Activated CD4-positive, alpha-beta T cell treated with anti-CD3 and anti-CD28 coated beads for 36 hours (primary cell): ENCODE measurements at places on chromosomes 2 and 18.

GRCh38 chr2:106825161-106825560 is 60.8 kb downstream of the ST6GAL2 start:
- no peak for DNase-seq

GRCh38 chr2:26537069-26537825 is 59.3 kb upstream of the OTOF start:
- DNase-seq = no peak

DNA sequence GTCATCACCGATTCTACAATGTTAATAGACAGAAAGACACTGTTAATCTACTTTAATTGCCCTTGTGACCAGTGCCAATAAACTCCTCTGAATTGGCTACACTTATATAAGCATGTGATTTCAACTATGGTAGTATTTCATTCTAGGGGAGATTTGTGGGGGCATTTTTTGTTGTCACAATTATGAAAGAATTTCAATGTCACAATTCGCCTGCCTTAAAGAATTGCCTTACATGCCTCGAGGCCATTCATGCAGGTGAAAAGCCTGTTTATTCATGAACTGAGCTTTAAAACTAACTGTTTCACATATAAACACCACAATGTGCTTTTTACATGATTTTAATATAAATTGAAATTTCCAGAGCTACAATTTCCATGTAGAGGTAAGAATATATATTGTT is 162.8 kb downstream of the GCA start:
- no peak for DNase-seq

DNA sequence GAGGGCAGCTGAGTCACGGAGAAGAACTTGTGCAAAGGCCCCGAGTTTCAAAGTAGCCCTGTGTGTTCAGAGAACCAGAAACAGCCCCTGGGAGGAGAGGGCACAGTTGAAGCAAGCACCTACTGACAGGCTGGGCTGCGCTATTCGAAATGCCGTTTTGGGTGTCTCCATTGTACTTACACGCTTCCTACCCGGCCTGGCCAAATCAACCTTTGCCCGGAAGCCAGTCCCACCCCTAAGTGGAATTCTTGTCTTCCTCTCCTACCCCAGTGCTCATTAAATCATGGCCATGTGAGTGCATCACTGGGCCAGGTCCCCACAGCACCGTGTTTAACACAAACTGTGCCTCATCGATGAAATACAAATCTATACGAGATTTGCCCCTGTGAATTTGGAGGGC is 6.0 kb downstream of the DIPK1C start:
- no peak for DNase-seq

DNA sequence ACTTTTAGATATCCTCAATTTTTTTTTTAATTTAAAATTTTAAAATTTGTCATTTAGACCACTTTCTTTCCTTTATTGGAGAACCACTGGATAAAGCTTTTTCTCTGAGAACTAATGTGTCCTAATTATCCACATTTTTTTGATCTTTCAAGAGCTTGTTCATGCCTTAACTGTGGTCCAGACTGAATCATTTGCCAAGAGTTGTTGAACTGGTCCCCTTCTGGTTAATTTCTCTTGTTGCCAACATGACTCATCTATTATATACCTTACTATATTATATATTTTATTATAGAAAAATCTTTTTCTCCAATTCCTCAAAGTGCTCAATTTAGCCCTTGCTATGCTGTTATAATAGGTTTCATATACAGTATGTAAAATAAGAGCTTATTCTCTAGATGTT is 53.1 kb upstream of the TMEM87B start:
- DNase-seq = no peak

DNA sequence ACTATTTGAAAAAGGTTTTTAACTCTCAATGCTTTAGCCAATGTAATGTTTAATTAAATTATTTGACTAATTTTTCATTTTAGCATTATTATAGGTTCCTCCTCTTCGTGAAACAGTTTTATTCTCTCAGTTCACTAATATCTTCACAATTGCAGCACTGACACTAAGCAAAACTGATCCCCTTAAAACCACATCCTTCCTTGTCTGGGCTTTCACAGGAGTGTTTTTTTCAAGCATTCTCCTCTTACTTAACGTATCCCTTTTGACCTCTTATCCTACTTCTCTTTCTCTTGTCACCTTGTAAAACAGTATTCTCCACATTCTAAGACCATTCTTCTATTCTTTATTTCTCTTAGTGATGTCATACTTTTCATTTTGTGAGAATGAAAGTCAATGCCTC is 112.8 kb downstream of the DSC3 start:
- DNase-seq = no peak

GRCh38 chr2:85843543-85843942 is 45.2 kb downstream of the ST3GAL5 start:
- peak; percentile 71 for DNase-seq

- no peak for DNase-seq
Observed at GRCh38 chr2:79993144-79993543, 311.4 kb downstream of the LRRTM1 start.

- no peak for DNase-seq
Observed at GRCh38 chr2:154158101-154158500, 286.4 kb downstream of the GALNT13 start.

GRCh38 chr2:65073879-65074565 is 17.8 kb downstream of the CEP68 start:
- DNase-seq = no peak

DNA sequence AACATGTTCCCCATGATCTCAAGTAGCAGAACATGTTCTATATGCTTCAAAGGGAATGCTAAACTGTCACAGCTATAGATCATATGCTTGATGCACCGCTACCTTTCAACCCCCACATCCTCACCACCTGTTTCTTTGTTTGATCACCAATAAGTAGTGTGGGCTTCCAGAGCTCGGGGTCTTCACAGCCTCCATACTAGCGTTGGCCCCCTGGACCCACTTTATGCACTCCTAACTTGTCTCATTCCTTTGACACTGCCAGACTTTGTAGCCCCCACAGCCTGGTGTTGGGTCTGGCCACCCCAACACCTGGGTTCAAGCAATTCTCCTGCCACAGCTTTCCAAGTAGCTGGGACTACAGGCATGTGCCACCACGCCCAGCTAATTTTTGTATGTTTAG is 11.6 kb upstream of the RBM44 start:
- no peak for DNase-seq

DNA sequence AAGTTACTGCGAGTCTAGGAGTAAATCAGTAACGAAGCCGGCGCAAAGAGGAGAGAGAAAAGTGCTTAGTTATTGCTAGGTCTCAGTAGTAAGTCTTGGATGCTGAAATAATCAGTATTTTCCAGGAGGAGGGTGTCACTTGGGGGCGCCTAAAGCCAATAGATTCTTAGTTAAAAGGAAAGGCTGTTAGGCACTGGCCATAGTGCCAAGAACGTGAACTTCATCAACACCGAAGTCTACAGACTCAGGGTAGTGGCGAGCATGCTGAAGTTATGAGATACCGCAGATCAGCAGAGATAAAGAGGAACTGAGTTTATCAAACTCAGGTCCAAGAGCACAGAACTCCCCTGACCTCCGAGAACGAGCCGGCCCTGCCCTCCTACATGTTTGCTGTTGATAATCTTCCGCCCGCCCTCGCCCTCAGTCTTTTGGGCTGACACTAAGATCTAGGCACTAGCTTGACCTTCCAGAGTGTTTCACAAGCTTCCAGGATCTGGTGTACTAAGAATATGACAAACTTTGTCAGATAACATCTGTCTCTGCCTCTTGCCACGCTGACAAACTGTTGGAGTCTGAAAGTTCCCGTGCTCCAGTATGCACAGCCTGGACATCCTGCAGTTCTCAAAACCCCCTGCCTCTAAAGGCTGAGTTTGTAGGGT is 49.2 kb downstream of the CYB5A start:
- DNase-seq = peak; percentile 20

- no peak for DNase-seq
Observed at GRCh38 chr2:55891671-55892094, 31.9 kb downstream of the EFEMP1 start.

DNA sequence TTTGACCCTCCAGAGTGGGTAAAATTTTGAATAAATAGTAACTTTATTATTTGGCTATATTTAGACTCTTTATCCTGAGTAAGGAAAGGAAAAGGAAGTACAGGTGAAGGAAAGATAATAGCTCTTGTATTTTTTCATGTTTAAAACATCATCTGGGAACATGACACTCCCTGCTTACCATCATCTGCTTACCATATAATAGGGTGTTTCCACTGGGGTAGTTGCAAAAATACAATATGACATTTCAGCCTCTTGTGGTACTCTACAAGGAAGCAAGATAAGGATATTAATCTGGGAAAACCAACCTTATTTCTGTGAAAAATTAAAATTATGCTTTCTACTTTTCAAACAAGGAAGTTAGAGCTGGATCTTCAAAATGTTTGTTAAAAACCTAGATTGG is 9.9 kb downstream of the RELCH start:
- no peak for DNase-seq

DNA sequence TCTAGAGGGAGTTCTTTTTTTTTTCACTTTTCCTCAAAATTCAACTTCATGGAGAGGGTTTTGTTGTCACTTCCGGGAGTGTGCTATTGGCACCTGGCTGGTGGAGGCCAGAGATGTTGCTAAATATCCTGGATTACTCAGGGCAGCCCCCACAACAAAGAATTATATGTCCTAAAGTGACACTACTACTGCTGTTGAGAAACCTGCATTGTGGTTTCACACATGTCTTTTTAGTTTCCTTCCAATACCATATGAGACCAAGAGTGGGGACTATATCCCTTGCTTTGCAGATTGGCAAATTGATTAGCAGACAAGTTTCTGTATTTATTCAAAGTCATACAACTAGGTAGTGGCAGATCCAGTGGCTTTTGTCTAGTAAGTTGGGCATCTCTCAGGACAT is 826.8 kb downstream of the TRIB2 start:
- no peak for DNase-seq

- DNase-seq = no peak
Observed at GRCh38 chr2:12824351-12824777, 107.6 kb downstream of the TRIB2 start.

GRCh38 chr2:237627441-237628246 is at the start of gene LRRFIP1:
Gene LRRFIP1, plus strand, starts transcription at chr2:237627587. Its CDS starts 58 bp downstream, at chr2:237627645.
- DNase-seq = peak; percentile 37

GRCh38 chr2:12867631-12868287 is 151.0 kb downstream of the TRIB2 start:
- DNase-seq = no peak

DNA sequence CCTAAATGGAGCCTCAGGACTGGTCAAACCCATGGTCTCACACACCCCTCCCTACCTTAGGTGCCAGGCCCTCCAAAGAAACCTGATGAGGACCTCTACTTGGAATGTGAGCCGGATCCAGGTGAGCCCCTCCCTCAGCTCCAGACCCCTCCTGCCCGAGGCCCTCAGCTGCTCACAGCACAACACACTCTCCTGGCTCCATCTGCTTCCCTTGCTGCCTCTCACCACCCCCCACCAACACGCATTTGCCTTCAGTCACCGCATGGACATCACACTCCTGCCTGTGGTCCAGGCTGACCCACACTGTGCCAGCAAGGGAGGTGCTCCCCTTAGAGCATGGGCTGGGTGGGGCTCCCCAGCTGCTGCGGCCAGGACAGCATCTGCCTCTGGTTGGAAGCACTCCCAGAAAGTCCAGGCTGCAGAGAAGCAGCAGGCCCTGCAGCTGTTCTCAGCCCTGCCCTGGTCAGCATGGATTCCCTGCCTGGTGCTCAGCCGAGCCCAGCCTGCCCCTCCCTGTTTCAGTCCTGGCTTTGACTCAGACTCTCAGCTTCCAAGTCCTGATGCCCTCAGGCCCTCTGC is 15.1 kb downstream of the SH2D6 start:
- no peak for DNase-seq

DNA sequence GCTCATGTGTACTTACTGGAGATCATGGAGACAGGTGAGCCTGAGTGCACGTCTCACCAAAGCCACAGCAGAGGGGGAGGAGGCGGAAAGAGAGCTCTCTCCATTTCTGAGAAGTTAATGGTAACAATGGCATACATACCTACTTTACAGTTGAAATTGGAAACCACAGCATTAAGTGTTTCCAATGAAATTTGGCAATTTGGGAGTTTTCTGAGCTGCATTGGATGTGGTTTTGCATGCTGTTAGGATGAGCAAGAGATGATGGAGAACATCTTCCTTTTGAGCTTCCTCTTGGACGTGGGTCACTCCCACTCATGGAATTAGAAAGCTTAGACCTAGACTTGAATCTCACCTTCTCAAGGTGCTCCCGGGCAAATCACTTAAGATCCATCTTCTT is 25.5 kb upstream of the IL37 start:
- DNase-seq = no peak

DNA sequence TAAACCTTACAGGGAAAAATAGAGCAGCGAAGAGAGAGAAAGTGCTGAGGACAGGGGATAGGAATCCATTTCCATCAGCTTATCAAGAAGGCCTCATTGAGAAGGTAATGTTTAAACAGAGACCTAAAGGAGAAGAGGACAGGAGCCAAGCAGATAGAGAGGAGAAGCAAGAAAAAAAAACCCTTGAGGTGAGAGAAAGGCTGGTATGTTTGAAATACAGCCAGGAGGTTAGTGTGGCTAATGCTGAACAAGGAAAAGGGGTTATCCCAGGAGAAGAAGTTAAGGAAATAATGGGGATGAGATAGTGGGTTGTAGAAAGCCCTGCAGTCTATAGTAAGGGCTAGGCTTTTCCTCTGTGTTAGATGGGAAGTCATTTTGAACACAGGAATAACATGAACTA is 90.8 kb downstream of the GRB14 start:
- DNase-seq = no peak

- DNase-seq = no peak
Observed at GRCh38 chr18:10404168-10404567, 50.3 kb upstream of the APCDD1 start.

DNA sequence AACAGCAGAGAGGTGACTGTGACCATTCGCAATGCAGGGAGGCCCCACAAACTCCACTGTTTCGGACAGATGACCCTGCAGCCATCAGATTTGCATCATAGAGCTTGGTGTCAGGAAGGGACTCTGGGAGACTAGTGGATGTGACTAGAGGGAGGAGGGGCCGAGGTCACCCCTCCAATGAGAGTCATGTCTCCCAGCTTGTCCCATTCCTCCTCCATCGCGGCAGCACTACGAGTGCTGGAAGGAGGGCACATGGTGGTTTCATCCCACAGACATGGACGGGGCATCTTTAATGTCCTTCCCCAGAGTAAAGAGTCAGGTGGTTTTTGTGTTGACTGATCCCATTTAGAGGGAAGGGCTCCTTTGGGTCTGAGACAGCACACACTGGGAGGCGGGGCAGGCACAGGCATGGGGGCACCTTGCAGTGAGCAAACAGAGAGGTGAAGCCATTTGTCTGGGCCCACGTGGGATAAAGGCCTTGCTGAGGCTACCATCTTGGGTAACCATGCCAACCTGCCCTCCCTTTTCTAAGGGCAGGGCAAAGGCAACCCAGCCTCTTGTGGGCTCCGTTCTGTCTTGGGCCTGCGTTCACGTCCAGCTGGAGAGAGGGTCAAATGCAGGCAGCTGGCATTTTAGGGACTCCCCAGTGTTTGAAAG is 208.1 kb downstream of the ASB1 start:
- DNase-seq = no peak

DNA sequence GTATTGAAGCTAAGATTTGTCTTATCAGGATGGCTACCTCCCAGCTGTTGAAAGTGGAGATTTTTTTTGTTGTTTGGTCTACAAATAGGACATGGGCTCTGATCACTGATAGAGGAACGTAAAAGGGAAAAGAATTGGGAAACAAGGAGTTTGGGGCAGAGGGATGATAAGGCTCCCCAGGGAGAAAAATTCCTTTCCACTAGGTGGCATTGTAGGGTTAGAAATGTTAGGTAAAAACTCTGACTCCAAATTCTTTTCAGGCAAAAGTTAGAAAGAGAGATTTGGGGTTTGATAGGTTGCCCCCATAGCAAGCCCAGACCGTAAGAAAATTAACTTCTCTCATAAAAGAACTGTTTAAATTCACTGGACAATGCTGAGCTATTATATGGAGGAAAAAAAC is 19.8 kb downstream of the CMPK2 start:
- no peak for DNase-seq
